ENCODE measurements at places on chromosomes 12 and 14. TPM values are rescaled to one million over a fixed set of nuclear protein-coding genes. Genes with fewer than 3 reads are reported as not detected.

Gene RDH5
- total RNA-seq: 2.8 TPM

DNA sequence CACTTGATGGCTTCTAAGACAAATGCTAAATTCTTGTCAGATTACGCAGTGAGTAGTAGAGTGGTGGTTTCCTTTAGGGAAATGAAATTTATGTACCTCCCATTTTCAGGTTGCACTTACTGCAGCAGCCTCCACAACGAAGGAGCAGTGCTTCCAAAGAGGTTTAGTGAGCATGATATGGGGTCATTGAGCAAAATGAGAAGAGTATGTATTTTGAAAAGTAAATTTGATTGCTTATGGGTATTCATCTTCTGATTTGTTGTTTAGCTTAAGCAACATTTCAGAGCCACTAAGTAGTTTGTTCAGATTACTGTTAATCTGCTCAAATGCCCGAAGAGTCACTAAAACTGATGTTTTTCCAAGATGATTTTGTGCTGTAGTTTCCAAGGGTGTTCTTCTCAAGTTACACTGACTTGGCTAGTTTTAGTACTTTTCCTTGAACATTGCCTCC lies 493.6 kb downstream of the PCNX1 start:
- no peak for DNase-seq

- DNase-seq: no peak
Measured at GRCh38 chr14:54685286-54685845, 118.4 kb downstream of the SAMD4A start.

DNA sequence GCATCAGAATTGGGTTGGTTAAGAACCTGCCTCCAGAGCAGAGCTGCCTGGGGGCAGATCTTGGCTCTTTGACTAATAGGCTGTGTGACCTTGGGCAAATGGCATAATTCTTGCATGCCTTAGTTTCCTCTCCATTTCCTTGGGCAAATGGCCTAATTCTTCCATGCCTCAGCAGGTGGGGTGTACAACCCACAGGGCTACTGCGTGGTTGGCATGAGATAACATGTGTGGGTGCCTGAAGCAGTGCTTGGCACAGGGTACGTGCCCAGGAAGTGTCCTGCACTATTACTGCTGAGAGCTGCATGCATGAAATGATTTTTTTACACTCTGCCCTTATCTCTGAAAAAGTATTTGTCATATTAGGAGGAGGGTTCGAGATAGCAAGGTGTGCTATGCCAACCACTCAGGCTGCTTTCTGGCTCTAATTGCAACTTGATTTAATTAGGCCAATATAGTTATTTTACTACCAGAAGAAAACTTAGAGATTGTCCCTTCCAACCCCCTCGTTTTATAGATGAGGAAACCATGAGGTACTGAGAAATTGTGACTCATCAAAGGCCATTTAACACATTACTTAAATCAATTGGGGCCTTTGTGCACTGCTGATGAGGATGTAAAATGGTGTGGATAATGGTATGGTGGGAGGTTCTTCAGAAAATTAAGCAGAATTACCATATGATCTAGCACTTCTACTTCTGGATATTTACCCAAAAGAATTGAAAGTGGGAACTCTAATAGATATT lies 161.6 kb upstream of the HIF1A start:
- no peak for DNase-seq

All from Panc1 (cell line).